ENCODE measurements at places on chromosomes 2 and 18.

- no peak for DNase-seq
These were observed 102.7 kb downstream of the NR4A2 start for GRCh38 chr2:156229724-156230362.

- DNase-seq = peak; percentile 66
These were observed at the start of gene CHST10 for GRCh38 chr2:100416935-100417710. CHST10 (minus strand) TSS chr2:100417668; CDS start chr2:100406675, 10,993 bp downstream.

DNA sequence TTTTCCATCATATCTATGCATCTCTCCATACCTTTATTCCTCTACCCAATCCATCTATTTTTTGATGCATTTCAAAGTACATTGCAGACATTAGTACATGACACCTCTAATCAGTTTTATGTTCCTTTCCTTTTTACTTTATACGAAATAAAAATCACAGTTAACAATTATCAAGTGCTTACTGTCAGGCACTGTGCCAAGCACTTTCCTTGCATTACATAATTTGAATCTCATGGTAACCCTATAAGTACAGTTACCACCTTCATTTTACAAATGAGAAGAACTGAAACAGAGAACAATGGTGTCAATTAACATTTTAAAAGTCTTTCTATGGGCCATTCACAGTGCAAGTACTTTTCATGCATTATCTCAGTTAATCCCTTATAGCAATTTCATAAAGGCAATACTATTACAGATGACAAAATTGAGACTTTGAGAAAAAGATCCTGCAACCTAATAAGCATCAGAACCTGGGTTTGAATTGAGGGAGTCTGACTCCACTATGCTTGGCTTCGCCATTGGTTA, 544.4 kb upstream of the TNP1 start:
- DNase-seq = no peak

- DNase-seq = no peak
These were observed 737 bp upstream of the MAPK4 start for GRCh38 chr18:50558948-50559751.

DNA sequence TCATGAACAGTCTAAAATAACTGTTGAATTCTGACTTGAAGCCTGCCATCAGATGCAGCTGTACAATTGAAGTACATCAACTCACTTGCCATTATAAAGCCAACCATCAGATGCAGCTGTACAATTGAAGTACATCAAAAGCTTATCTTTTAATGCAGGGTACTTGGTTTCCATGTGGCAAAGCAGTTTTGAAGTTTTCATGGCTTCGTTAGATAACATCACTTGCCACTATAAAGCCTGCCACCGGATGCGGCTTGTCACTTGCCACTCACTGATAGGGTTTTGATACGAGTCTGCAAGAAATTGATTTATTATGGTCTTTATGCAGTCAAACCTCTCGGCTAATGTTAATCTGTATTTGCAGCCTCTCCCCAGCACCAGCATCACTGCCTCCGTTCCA, 1605.8 kb downstream of the SUCLG1 start:
- DNase-seq = no peak

GRCh38 chr2:177434475-177434874, 41.9 kb downstream of the AGPS start:
- no peak for DNase-seq

DNA sequence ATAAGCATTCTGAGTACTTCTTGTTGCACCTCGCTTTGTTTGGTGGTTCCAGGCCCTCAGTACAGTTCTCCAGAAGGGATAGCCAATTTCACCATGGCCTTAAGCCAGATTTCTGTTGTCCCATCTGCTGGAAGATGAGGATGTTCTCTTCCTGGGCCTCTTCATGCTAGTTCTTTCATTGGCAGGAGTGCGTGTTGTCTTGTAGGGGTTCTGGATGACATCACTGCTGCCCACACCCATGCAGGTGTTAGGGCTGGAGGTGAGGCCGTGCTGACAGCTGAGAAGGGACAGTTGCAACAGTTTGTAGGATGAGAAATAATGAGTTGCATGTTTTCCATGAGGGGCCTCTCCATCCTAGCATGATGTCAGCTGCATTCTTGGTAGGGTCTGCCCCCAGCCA, 142.9 kb downstream of the LDLRAD4 start:
- no peak for DNase-seq

GRCh38 chr2:236001166-236001828, 166.9 kb downstream of the GBX2 start:
- no peak for DNase-seq

GRCh38 chr2:10787176-10787968, 25.2 kb downstream of the PDIA6 start:
- no peak for DNase-seq

- no peak for DNase-seq
These were observed 664.4 kb upstream of the SLC8A1 start for GRCh38 chr2:41116106-41116797.

- DNase-seq = no peak
These were observed 6.2 kb downstream of the ANKRD23 start for GRCh38 chr2:96837575-96837974.

Data from immature natural killer cell (primary cell).